ENCODE measurements at places on chromosomes 4 and X.

DNA sequence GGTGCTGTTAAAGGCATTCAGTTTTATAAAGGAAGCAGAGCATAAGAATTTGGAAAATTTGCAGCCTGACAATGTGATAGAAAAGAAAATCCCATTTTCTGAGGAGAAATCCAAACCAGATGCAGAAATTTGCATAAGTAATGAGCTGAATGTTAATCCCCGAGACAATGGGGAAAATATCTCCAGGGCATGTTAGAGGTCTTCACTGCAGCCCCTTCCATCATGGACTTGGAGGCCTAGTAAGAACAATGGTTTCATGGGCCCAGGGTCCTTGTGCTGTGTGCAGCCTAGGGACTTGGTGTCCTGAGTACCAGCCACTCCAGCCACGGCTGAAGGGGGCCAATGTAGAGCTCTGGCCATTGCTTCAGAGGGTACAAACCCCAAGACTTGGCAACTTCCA lies 542.7 kb upstream of the NR3C2 start:
- no peak for DNase-seq

- DNase-seq = no peak
Observed at GRCh38 chr4:129111919-129112318, 16.0 kb downstream of the C4orf33 start.

DNA sequence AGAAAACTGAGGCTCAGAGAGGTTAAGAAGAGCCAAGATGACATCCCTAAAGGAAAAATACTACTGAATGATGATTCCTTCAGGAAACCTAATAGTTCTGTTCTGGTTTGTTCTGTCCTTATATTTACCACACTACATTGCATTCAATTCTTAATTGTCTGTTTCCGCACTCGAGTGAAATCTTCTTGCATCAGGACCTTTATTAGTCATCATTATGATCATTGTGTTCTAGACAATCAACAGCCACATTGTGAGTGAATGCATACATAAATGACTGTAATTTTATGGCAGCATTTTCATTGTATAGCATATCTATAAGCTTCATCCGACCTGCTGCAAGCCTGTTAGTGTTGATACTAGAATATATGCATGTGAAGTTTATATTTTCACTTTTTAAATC lies 156.7 kb upstream of the FAM241A start:
- DNase-seq = no peak

- DNase-seq = no peak
Observed at GRCh38 chr4:7818399-7818911, 121.2 kb downstream of the AFAP1 start.

- DNase-seq = no peak
Observed at GRCh38 chrX:126575911-126576310, 23.3 kb upstream of the DCAF12L1 start.

GRCh38 chrX:120662662-120663061 lies 32.8 kb upstream of the C1GALT1C1 start:
- no peak for DNase-seq

GRCh38 chr4:21077967-21078366 lies 377.7 kb downstream of the PACRGL start:
- no peak for DNase-seq

DNA sequence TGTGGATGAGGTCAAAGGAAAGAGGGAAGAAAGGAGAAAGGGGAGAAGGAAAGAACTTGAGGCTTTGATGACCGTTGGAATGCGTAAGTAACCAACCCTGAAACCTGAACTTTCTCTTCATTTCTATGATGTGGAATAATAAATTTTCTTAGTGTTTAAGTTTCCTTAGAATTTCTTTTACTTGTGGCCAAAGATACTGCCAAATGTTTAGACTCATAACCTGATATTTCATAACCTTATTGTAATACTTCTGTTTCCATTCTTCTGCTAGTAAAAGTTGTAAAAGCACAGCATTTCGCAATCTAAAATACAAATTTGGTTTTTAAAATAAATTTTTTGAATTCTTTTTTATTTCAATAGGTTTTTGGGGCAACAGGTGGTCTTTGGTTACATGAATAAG lies 258.5 kb upstream of the GIMD1 start:
- DNase-seq = no peak

DNA sequence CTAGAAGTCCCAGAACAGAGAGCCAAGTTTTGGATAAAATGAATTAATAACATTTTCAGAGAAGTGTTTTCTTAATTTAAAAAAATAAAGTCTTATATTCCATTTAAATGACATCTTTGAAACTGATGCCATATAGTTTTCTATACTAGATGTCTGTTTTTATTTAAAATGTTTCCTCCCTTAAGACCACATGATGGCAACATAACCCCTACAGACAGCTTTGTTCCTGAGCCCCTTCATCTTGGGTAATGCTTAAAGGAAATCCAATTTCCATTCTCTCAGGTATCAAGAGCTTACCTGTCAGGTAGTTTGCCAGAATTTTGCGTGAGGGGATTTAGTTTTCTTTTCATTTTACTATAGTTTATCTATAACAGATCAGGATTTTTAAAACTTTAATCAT lies 181.4 kb upstream of the UGT8 start:
- no peak for DNase-seq

DNA sequence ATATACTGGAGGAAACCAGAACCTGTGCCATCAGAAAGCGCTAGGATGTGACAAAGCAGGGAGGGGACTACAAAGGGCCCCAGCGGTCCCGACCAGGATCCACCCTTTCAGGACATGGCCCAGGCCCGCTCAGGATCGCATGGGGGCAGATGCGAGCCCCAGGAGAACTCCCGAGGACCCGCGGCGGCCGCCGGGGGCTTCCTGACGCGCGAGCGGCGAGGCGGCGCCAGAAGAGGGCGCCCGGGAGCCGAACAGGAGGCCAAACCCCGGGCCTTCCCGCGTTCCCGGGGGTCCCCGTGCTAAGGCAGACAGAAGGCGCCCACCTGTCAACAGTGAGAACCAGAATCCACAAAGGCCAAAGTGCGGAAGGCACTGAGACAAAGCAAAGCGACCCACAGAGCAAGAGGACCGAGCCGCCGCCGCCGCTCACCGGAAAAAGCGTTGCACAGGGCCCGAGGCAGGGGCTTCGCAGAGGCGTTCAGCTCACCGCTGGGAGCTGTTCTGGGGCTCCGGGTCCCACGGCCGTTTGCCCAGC lies 7.3 kb upstream of the OPN1LW start:
- DNase-seq = peak; percentile 32

DNA sequence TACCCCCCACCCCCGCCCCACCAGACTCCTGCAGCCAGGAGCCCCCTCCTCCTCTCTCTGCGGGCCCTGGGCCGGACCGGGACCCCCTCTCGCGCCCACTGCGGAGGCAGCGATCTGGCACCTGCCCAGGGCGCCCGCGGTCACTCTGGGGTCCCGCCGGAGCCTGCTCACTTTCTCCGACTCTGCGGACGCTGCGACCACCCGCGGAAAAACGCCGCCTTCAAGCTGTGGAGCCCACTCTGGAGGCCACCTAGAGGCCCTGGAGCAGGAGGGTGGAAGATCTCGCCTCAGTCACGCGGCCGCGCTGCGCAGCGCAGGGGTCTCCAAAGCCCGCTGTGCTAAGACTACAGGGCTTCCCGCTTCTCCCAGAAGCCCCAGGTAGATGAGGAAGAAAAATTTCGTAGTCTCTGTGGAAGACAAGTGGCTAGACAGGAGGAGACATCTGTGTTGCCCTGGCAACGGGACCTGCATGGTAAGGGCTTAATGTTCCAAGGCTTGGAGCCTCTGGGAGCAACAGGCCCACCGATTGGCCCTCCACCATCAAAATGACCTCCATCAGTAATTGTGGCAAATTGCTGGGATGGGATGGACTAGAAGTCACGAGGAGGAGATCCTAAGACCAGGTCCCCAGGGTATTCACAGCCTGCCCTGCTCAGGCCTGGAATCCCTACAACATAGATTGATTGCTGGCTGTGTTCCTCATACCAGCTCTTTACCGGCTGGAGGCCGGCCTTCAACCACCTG lies at the start of gene PNMA6F:
TSS of gene PNMA6F (minus strand) at position 387 of the 744 bp plus-strand sequence. CDS start 1,093 bp downstream, outside the sequence.
- DNase-seq = no peak

- no peak for DNase-seq
Observed at GRCh38 chr4:88965053-88965452, 91.9 kb downstream of the FAM13A start.

GRCh38 chrX:118347736-118348135 lies 1.8 kb downstream of the WDR44 start:
- no peak for DNase-seq

DNA sequence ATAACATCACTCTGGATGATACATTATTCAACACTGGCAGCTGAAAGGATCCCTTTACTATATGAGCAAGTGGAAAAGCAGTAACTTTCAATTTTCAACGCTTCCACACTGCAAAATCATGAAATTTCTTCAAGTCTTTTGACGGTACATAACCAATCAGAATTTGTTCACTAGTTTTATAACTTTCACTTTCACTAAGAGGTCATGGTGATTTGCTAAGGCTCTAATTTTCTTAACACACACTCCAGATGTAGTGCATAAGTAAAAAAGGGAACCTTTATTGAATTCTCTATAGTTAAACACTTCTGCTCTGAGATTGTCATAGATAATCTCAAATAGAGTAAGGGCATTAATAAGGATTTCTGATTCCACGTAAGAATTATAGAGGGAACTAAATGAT lies 4.1 kb downstream of the ARMCX2 start:
- DNase-seq = no peak

DNA sequence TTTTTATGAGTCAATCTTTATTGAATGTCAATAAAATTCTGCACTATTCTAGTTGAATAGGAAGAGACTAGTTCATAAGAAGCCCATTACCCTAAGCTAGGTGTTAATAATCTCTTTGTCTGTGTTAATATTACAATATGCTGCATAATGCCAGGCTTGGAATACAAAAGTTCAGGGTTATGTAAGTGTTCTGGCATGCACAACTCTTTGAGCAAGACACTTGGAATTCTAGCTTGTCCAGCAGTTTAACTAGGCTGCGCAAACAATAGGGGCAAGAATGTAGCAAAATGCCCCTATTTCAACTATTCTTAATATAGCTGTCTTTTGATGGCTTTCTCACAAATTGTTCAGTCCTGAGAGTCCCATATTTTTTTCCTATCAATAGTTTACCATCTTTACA lies 31.3 kb upstream of the ETNPPL start:
- no peak for DNase-seq

- DNase-seq = no peak
Observed at GRCh38 chr4:71553605-71554004, 214.8 kb downstream of the SLC4A4 start.

DNA sequence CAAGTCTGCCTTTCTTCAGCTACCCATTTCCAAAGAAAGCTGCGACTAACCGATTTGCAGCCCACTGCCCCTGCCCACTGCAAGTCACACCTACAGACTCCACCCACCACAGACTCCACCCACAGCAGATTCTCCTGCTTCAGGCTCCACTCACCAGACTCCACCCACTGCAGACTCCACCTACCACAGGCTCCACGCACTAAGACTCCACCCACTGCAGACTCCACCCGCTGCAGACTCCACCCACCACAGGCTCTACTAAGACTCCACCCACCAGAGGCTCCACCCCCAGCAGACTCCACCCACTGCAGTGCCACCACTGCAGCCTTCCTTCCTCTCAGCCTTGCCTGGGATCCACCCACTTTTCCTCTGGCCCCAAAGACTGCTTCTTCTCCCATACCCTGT lies 41.3 kb downstream of the ABLIM2 start:
- no peak for DNase-seq

GRCh38 chr4:178462710-178463109 lies 1020.5 kb upstream of the AGA start:
- no peak for DNase-seq

DNA sequence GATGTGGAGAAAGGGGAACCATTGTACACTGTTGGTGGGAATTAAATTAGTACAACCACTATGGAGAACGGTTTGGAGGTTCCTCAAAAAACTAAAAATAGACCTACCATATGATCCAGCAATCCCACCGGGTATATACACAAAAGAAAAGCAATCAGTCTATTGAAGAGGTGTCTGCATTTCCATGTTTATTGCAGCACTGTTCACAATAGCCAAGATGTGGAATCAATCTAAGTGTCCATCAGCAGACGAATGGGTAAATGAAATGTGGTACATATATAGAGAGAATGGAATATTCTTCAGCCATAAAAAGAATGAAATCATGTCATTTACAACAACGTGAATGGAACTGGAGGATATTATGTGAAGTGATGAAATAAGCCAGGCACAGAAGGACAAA lies 208.1 kb downstream of the TRIML1 start:
- no peak for DNase-seq

DNA sequence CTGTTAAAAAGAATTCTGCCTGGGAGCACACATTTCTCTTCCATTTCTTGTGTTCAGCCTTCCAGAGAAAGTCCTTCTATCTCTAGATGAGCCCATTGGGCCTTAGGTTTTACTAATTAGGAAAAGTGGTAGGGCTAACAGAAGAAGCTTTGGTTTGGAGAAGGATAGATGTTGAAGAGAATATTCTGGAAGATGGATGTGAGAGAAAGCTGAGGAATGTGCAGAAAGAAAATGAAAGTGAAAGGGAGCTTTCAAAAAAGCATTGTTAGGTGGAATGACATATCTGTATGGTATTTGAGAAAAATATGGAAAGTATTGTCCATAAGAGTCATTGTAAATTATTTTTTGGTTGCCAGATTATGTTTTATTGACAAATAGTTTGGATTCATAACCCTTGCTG lies 474.8 kb upstream of the SLIT2 start:
- DNase-seq = no peak

DNA sequence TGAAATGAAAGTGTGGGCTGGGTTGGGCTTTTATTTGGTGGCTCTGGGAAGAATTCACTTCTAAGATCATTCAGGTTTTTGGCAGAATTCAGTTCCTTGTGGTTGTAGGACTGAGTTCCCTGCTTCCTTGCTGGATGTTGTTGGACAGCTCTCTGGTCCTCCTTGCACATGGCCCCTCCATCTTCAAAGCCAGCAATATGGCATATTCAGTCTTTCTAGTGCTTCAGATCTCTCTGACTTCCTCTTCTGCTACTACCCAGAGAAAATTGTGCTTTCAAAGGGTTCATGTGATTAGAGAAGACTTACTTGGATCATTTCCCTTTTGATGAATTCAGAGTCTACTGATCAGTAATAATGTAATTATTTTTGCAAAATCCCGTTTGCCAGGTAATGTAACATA lies 12.8 kb upstream of the IGFBP7 start:
- DNase-seq = no peak

GRCh38 chr4:127698789-127699200 lies 31.4 kb upstream of the SLC25A31 start:
- DNase-seq = no peak

- no peak for DNase-seq
Observed at GRCh38 chr4:32192363-32192762, 1472.2 kb downstream of the PCDH7 start.

GRCh38 chrX:255923-256331 lies 25.3 kb upstream of the PLCXD1 start:
- DNase-seq = no peak

DNA sequence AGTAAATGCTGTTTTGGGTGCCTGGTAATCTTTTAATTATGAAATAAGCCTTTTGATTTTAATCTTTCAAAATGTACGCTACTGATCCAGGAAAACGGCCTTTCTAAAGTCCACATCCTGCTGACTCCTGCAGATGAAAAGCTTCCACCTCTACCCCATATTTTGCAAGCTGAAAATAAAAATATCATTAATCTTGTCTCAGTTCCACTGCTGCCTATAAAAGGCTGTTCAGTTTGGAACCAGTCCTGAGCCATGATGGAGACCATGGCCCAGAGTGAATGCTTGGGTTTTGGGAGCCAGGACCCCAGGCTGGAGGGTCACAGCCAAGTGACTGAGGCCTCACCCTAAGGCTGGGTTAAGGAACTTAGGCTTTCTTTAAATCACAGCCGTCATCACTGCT lies 110.8 kb downstream of the AFF1 start:
- no peak for DNase-seq

- DNase-seq = no peak
Observed at GRCh38 chrX:150676221-150676620, 17.0 kb upstream of the MTMR1 start.

- no peak for DNase-seq
Observed at GRCh38 chrX:4909348-4909747, 1195.9 kb upstream of the PRKX start.
